ENCODE measurements at places on chromosomes 11 and 22.

DNA sequence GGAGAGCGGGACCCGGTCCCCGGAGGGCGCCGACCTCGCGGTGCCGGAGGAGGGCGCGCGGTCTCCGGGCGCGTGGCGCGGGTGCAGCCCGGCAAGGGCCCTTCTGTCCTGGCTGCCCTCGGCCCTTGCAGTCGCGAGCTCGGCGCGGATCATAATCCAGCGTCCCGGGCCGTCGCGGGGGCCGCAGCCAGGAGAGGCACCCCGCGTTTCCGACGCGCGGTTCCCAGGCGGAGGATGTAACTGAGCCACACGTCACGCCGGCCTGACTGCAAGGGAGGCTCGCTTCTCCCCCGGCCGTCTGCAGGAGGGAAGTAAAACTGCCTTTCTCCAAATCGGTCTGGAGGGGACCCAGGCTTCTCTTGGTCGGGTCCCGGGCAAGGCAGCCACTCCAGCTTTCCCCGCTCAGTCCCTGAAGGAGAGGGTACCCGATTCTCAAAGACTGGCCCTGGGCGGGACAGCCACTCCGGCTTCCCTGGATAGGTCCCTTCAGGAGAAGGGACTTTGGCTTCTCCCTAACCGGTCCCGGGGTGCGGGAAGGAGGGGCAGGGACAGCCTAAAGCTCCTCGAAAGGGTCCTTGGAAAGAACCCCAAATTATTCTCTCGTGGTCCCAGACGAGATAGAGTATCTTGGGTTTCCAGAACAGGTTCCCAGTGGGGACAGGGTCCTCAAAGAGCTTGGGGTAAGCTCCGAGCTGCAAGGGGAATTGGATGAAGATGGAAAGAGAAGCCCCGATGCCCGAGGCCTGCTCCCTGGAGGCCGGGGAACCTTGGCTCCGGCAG is 836 bp downstream of the SPON1 start:
- DNase-seq, result no peak

GRCh38 chr22:49930596-49931412 is 12.4 kb downstream of the CRELD2 start:
- DNase-seq, result peak; percentile 61

DNA sequence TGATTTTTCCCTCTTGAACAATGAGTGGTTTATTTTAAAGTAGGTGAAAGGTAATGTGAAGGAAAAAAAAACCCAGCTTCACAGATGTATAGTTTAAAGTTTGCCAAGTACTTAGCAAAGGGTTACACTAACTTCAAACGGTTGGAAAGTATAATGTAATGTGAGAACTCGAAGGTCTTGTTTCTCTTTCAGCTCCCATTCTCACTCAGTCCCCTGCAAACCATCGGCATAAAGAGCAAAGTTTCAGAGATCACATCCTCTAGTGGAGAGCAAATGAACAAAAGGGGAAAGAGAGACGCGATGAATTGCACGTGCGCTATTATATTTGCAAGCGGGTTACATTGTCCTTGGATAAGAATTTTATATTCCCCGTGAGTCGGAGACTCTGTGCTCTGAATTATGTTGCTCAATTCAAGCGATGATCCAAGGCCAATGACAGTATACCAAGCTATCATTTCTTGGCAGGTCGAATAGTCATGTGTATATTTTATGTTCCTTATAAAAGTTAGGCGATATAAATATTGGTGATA is 37.6 kb upstream of the BIRC3 start:
- peak; percentile 80 for DNase-seq

GRCh38 chr22:46405901-46406300 is 70.4 kb downstream of the TRMU start:
- no peak for DNase-seq

DNA sequence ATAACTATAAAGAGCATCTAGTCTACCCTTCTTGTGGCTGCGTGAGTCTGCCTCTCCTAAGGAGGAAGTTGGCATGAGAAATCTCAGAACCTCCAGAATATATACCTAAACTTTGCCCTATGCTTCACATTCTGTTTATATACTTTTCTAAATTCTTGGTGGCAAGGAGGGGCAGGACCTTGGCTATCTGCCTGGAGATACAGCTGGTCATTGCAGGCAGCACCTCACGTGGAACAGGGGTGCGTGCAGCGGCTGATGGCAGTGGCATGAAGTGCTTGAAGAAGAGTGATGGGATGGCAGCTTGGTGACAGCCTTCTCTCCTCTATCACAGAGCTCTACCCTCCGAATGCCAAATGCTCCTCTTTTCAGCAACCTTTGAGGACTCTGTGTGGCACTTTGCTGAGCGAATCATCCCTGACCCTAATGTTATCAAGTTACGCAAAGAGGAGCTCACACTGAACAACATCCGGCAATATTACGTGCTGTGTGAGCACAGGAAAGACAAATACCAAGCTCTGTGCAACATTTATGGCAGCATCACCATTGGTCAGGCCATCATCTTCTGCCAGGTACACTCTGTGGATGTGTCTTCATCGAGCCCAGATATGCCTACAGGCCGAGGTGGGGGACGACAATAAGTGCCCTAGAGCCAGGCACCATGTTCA is 12.5 kb downstream of the DDX25 start:
- no peak for DNase-seq

DNA sequence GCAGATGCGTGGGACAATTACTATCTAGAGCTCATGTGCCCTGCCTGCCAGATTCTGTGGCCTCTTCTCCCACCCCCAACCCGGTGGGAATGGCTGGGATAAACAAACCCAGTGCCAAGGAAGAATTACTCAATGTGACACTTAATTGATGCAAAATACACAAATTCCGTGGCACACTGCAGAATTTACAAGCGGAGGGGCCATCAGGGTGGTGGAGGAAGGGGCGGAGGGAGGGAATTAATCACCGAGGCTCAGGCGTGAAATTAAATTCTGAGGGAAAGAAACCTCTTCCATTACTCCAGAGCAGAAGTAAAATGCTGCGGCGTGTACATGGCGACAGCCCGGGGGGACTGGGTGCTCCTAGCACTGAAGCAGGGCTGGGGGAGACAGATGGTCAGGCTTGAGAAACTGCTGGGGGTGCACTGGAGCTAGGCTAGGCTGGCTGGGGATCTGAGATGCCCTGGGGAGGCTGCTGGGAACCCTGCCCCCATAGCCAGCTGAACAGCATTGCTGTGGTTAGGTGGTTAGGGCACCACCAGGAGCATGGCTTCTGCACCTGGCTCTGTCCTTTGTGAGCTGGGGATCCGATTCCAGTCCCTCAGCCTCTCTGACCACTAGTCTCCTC is 200.6 kb downstream of the CEP164 start:
- no peak for DNase-seq

DNA sequence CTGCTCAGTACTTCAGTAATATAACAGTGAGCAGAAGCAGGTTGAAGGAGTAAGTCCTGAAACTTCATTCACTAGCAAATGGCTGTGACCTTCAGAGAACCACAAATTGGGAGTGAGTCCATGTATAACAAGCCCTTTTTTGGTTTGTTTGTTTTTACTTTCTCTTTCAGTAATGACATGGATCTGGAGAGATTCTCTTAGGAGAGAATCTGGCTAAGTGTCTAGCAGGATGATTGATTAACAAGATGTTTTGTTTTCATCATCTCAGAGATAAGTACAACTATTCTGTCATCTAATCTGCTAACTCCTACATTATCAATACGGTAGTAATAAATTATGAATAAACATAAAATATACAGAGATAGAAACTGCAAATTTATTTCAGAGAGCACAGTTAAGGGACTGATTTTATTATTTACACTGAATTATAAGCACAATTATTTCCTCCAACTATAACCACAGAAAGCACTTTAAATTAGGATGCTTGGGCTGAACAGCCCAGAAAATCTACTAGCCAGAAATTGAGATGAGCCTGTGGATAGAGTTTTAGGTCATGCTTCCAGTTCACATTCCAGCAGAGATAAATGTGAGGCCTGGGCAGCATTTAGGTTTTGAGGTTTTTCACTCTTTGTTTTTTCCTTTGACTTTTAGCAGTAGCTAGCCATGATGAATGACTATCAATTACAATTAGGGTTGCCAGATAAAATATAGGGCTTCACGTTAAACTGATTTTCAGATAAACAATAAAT is 429.3 kb upstream of the FAT3 start:
- DNase-seq, result no peak

GRCh38 chr11:111978028-111978771 is 41.1 kb downstream of the DIXDC1 start:
- peak; percentile 69 for DNase-seq

DNA sequence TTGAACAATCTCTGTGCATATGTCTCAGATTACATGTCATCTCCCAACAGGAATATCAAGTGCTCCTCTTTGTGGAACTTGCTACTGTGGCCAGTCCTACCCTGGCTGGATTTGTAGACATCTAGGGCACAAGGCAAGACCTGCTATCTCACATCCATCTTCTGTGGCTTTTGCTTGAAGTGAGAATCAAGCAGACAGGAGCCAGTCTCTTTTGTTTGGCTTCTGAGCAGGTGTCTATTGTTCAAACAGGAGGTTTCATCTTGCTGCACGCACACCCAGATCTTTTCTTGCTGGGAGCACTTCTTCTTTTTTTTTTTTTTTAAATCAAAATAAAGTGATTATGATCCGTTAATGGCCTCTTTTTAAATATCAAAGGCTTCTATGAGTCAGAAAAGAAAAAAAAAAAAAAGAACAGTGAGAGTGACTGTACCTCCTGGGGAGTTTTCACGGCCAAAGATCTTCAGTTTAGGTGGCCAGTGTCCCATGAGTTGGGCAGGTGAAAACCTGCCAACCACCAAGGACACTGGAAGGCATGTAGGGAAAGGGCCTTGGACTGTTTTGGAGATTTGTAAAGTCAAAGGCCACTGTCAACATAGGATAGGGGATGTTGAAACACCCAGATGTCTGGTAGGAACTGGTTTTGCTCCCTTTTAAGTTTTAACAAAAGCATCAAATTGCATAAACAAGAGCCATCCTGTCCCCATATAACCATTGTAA is 78.1 kb downstream of the CD44 start:
- DNase-seq, result no peak

- no peak for DNase-seq
Measured at GRCh38 chr11:23974051-23974450, 522.8 kb upstream of the LUZP2 start.

- DNase-seq, result no peak
Measured at GRCh38 chr11:22641559-22641958, 15.9 kb upstream of the FANCF start.

DNA sequence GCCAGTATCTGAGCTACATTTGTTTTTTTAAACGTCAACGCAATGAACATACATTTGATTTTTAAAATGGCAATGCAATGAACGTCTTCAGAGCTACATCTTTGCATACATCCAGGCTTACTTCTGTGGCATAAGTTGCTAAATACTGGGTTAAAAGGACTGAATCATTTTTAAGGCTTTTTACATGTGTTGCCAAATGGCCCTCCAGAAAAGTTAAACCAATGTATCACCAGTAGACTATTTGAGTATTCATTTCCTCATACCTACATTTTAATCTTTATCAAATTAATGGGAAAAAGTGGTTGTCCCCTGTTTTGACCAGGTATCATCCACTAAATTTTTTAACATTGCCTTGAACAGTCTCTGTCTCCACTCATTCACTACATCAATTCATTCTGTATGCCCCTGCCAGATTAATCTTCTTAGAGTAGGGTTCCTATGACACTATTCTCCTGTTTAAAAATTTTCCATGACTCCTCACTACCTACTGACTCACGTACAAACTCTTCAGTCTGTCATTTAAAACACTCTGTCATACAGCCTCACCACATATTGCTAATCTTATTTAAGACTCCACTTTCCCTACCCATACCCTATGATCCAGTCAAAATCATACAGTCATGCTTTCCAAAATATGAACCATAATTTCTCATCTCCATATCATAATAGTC is 12.4 kb upstream of the PRRG4 start:
- peak; percentile 5 for DNase-seq

GRCh38 chr11:106021967-106022794 is at the start of gene MSANTD4:
TSS of gene MSANTD4 (minus strand) at chr11:106022240. CDS start at chr11:106010917, 11,323 bp downstream.
- peak; percentile 99 for DNase-seq

GRCh38 chr22:28949788-28950187 is 66.4 kb downstream of the ZNRF3 start:
- peak; percentile 63 for DNase-seq

DNA sequence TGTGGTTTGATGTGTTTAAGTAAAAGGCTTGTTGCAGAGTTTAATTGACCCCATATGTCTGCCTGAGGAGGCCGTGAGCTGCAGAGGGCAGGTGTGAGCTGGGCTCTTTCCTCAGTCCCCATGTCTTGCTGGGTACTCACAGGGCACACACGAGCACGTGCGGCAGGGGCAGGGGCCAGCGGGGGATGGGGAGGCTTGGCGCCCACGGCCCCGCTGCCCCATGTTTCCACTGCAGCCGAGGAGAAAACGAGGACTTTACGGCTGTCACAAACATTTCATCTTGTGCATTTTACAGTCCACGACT is 24.7 kb upstream of the CCDC188 start:
- DNase-seq, result peak; percentile 67

DNA sequence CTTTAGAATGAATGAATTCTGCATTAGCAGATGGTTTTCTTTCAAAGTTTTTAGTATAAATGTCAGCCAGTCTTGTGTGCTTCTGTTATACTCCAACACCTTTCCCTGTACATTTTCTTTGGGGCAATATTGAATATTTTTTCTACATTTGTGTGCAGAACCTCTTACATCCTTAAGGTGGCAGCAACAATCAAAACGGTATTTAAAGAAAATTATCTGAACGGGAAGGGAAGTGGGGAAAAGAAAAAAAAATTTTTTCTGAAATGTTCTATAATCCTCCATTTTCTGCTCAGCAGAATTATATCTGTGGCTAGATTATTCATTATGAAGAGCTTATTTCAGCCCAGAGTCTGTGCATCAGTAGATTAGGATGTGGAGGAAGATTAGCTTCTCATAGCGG is 347.3 kb upstream of the RAG2 start:
- no peak for DNase-seq
